HEK293T (cell line): ENCODE measurements at places on chromosomes 7 and 10.

DNA sequence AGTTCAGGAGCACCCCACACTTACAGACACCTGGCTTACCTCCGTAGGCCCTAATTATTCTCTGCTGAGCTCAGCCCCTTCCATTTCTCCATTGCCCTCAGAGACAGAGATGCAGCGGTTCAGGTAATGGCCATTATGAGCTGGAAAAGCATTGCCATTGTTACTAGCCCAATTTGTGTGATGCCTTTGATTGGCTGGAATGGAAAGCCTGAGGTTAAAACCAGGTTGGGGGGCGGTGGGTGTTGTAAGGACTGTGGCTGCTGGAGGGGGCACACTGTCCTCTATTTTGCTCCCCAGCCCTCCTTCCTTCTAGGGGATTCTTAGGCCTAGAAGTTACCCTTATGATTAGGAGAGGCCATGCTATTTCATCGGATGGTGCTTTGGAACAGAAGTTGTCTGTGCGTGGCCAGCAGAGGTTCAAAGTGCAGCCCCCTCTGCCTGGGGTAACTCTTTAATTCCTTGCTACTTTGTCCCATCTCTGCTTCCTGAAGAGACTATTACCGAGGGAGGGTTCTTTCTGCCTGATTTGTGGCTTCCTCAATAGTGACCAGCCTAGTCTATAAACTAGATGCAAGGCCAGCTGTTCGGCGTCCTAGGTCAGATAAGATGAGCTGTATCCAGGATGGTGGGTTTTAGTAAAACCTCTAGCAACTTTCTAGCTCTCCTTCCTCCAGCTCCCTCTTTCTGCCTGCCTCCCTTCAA, 14.2 kb upstream of the ACSL5 start:
- DNase-seq: no peak

DNA sequence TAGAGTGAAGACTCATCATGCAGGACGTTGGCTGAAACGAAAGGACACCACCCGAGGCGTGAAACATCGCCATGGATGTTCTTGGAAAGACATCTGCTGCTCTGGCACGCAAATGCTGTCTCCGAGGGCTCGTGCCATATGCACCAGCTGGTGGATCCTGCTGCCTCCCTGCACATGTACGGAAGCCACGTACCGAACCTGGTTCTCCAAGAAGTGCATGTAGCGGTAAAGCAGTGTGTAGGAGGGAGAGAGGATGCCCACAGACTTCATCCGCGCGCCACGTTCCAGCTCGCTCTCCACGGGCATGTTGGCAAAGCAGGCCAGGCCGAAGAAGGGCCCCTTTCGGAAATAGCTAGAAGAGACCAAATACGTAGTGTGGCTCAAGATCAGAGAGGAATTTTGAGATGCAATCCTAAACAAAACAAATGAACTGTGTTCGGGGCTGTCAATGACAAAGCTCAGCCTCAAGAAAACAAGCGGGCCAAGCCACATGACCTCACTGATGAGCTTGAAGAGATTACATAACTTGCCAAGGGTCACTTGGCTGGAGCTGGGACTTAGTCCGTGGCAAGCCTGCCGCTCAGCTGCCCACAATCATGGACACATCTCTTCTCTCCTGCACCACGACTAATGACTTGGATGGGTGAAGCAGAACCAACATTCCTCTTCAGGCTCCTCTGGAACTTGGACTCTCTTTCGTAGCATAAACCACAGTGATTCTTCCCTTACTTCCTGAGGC, 16.5 kb downstream of the DENND11 start:
- DNase-seq: no peak

GRCh38 chr10:14384116-14384730, 53.5 kb upstream of the FRMD4A start:
- no peak for DNase-seq

- DNase-seq: no peak
Observed at GRCh38 chr10:108582387-108582786, 1340.9 kb downstream of the XPNPEP1 start.

DNA sequence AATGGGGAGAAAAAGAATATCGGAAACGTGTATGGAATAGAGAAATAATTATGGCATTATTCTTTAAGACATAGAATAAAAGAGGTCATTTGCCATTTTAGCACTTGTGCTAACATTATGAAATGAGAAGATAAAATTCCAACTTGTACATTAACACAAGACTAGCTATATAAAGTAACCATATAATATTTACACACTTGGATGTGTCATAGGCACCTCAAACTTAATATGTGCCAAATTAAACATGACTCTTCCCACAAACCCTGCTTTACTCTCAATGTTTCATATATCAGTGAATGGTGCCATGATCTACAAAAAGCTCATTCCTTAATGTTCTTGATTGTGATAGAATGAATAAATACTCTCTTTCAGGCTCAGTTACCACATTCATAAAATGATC, 4.1 kb upstream of the MINDY3 start:
- DNase-seq: no peak

DNA sequence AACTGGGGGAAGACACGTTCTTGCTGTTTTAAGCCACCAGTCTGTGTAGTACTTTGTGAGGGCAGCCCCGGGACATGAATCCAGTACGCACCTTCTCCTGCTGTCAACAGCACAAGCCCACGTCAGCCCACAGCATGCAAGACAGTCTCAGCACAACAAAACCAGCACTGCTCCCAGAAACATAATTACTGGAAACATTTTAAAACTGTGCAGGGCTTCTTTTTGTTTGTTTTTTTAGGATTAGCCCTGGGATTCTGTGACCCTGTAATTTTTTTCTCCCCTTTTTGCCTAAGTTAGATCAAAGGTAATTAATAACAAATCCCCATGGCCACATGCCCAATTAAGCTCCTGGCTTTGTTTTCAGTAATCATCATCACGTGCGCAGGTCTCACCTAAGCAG, 87.5 kb downstream of the VOPP1 start:
- no peak for DNase-seq

DNA sequence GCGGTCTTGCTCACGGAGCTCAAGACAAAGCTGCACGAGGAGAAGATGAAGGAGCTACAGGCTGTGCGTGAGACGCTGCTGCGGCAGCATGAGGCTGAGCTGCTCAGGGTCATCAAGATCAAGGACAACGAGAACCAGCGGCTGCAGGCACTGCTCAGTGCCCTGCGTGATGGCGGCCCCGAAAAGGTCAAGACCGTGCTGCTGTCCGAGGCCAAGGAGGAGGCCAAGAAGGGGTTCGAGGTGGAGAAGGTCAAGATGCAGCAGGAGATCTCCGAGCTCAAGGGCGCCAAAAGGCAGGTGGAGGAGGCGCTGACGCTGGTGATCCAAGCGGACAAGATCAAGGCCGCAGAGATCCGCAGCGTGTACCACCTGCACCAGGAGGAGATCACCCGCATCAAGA, 51.4 kb downstream of the JAKMIP3 start:
- DNase-seq: no peak

DNA sequence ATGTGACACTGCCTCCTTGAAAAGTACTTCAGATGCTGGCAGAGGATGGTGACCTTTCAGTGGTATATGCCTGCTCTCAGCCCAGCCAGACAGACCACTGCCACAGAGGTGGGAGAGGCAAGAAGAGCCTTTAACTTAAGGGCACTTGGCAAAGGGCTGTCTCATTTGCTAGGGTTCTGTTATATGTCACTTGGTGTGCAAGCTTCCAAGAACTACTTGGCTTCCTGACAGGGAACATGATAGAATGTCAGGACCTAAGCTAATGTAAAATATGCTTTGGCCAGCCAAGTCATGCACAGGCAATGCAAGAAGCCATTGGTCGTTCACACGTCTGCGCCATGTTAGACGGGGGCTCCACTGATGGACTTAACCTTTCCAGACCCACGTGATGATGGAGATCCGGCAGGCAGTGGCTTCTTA, 54.7 kb downstream of the RBM20 start:
- DNase-seq: no peak

- DNase-seq: peak; percentile 86
Observed at GRCh38 chr10:102450374-102451104, 804 bp downstream of the C10orf95 start.

DNA sequence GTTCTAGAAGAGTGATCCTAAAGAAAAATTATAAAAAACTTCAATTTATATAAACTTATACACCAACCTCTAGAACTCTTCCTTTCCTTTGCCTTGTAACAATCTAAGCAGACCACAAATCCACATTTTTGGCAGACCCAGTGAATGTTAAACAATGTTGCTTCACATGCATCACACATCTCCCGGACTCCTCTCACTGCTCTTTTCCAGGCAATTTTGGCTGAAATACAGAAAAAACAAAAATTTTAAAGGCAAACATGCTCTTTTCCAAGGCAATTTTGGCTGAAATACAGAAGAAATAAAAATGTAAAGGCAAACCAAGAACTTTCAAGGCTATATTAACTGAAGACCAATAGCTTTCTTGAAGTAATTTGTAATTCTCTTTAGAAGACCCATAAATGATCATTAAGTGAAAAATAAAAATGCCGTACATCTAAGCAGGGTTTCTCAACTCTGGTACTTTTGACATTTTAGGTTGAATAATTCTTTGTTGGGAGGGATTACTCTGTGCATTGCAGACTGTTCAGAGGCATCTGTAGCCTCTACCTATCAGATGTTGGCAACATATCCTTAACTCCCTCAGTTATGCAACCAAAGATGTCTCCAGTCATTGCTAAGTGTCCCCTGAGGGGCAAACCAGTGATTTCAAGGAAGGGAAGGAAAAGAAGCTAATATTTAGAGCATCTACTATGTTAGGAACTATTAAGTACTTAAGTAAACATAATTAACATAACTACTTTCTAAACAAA, 64.4 kb downstream of the NRBF2 start:
- no peak for DNase-seq

GRCh38 chr10:50299948-50300669, 48.8 kb upstream of the ASAH2 start:
- no peak for DNase-seq

DNA sequence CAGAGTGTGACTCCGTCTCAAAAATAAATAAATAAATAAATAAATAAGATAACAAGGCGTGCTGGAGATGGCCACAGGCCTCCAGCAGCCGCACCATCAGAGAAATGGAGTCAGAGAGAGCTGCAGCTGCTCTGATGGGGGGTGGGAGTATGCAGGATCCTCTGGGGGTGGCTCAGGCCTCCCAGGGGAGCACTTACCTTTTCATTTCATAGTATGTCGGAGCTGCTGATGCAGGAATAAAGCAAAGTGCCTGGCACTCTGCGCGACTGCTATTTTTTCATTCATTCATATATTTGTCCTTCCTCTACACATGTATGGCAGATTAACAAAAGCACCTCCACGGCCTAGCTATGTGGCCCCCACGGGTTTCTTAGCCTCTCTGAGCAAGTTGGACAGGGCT, 175.9 kb downstream of the CUX1 start:
- no peak for DNase-seq

GRCh38 chr10:126397640-126398382, 9.5 kb upstream of the ADAM12 start:
- no peak for DNase-seq

DNA sequence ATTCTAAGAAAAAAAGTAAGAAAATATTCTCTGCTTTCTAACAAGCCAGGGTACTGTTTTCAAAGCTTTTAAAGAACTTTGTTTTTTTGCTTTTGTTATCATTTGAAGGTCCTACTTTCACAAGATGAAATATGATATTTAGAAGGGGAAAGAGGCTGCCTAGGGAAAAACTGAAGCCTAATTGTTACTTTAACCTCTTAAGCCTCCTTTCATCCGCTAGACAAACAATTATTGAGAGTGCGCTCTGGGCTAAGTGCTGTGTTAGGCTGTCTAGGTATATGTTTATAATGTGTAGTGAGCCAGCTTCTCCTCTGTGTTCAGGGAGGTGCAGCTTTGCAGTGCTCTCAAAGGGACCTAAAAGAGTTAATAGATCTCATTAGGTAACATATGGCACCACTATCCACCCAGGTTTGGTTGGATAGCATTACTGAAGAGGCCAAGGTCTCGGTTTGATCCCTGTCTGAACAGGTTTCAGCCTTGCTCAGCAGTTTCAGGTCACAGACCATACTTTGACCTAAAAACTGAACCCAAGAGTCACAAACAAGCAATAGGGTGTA, 17.9 kb downstream of the PDK4 start:
- peak; percentile 31 for DNase-seq

- no peak for DNase-seq
Observed at GRCh38 chr10:100319707-100320402, 10.2 kb downstream of the PKD2L1 start.

- no peak for DNase-seq
Observed at GRCh38 chr10:95742485-95742884, 13.5 kb upstream of the ENTPD1 start.

GRCh38 chr10:14456870-14457266, 126.1 kb upstream of the FRMD4A start:
- no peak for DNase-seq

- no peak for DNase-seq
Observed at GRCh38 chr7:70208236-70209063, 610.2 kb downstream of the AUTS2 start.

- no peak for DNase-seq
Observed at GRCh38 chr7:33591490-33591889, 313.8 kb upstream of the BMPER start.

GRCh38 chr7:30412782-30413504, 65.6 kb downstream of the NOD1 start:
- peak; percentile 48 for DNase-seq

- DNase-seq: no peak
Observed at GRCh38 chr7:47669178-47669891, 87.4 kb upstream of the TNS3 start.

- DNase-seq: peak; percentile 40
Observed at GRCh38 chr10:11874568-11875493, 51.7 kb downstream of the PROSER2 start.

DNA sequence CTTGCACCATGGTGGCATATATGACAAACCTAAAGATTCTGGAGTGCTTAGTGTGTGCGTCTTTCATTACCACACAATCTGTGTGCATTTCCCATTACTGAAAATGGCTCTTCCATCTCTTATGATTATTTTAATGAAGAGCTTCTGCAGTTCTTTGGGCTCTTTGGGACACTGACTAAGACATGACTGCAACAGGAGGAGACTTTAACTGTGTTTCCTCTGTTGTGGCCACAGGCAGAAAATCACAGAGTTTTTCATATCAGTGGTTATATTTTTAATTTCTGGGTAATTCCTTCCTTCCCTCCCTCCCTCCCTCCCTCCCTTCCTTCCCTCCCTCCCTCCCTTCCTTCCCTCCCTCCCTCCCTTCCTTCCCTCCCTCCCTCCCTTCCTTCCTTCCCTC, 58.1 kb downstream of the WNT2 start:
- DNase-seq: no peak

DNA sequence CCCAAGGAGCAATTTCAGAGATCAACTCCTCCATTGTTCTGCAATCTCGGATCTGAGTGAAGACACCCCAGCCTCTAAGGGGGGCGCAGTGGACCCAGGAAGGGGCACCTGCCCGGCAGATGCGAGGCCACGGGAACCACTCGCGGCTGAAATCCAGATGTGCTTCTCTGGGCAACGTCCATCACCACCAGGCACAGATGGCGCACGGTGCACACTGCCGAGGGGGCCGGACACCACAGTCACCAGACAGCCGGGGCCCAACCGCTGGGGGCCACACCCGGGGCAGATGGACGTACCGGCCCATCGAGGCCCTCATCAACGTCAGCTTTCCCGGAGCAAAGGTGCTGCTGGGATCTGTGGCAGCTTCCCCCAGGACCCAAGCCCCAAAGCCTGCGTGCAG, 16.9 kb upstream of the ADGRA1 start:
- DNase-seq: no peak
